ENCODE measurements at places on chromosomes 12 and 14. TPM values are rescaled to one million over a fixed set of nuclear protein-coding genes. Genes with fewer than 3 reads are reported as not detected.
A peak's percentile ranks its signal among the peaks of the same experiment; 100 is the strongest.

- H3K4me1 ChIP-seq: no peaks in the 10 kb centered on the region
- no peaks in the 10 kb centered on the region for H3K36me3 ChIP-seq
- DNase-seq: no peak
- no peaks in the 10 kb centered on the region for H3K27me3 ChIP-seq
- H3K4me3 ChIP-seq: no peak overlapping the region
- no peak overlapping the region for H3K27ac ChIP-seq
Measured at GRCh38 chr12:94584377-94584776, 66.0 kb downstream of the TMCC3 start.

CCDC175 gene
- not detected for total RNA-seq

GRCh38 chr14:99476864-99477263 is 3.8 kb downstream of the SETD3 start:
- no peaks in the 10 kb centered on the region for H3K27me3 ChIP-seq
- H3K27ac ChIP-seq: no peak overlapping the region
- no peak for DNase-seq
- peaks cover 26% of the 10 kb centered on the region for H3K4me1 ChIP-seq

GRCh38 chr14:65536781-65537423 is 124.4 kb downstream of the FUT8 start:
- DNase-seq: no peak
- H3K27ac ChIP-seq: no peak overlapping the region
- H3K4me1 ChIP-seq: no peaks in the 10 kb centered on the region
- no peak overlapping the region for H3K4me3 ChIP-seq
- no peaks in the 10 kb centered on the region for H3K27me3 ChIP-seq

DNA sequence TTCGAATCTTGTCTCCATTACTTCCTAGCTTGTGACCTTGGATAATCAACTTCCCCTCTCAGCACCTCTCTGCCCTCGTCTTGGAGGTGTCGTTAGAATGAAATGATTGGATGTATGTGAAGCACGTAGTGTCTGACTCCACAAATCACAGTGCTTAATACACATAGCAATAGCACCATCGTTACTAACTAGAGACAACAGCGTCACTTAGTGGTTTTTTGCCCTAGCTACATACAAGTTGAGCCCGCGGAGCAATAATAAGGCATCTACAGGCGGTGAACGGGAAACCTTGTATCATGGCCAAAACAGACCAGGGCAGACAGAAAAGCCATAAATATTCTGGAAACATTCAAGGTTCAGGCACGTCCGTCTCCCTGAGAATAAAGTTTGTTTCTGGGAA is 154.9 kb downstream of the ASCL4 start:
- H3K27me3 ChIP-seq: peaks cover 16% of the 10 kb centered on the region
- no peak overlapping the region for H3K4me3 ChIP-seq
- no peak for DNase-seq
- no peak overlapping the region for H3K27ac ChIP-seq
- no peaks in the 10 kb centered on the region for H3K36me3 ChIP-seq

ERP27 gene
- total RNA-seq: 2.5 TPM

DNA sequence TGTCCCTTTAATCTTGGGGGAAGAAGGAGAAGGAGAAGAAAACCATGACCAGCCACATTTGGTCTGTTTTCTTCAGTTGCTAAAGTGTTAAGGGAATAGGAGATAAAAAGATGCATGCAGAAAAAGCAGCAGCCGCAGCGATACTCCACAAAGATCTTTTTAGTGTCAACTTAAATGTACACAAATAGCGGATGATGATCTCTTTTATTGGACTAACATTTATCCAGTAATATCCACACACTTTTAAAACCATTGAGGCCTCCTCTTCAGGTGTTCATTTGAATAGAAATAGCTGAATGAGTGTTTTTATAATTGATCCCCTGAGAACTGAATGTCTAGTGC is 83.5 kb downstream of the PAPOLA start:
- H3K4me3 ChIP-seq: no peak overlapping the region
- H3K4me1 ChIP-seq: no peaks in the 10 kb centered on the region
- no peaks in the 10 kb centered on the region for H3K36me3 ChIP-seq

- no peak for DNase-seq
- H3K27me3 ChIP-seq: peaks cover 2% of the 10 kb centered on the region
- H3K4me3 ChIP-seq: no peak overlapping the region
- no peaks in the 10 kb centered on the region for H3K36me3 ChIP-seq
- peaks cover 53% of the 10 kb centered on the region for H3K4me1 ChIP-seq
- H3K27ac ChIP-seq: no peak overlapping the region
Measured at GRCh38 chr14:74575507-74575906, 36.5 kb downstream of the LTBP2 start.

DNA sequence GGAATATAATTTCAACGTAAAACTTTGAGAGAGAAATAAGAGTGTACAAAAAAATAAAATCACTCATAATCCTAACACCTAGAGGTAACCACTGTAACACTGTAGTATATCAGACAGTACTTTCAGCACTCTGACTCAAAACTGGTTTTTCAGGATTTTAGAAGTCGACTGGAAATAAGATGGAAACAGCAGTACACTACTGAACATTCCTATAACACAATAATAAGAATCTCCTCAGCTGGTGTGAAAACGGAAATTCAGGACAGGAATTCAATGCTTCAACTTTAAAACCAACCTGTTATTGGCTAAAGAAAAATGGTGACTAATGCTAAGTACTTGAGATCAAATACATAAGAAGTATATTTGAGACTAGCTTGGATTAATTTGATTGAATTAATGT is 12.3 kb upstream of the PITPNM2 start:
- no peak overlapping the region for H3K4me3 ChIP-seq
- no peaks in the 10 kb centered on the region for H3K27me3 ChIP-seq
- no peak for DNase-seq
- H3K4me1 ChIP-seq: peaks cover 8% of the 10 kb centered on the region
- peaks cover 28% of the 10 kb centered on the region for H3K36me3 ChIP-seq

KLHL33 gene
- 0.12 TPM for total RNA-seq

CCNB1IP1 gene
- 70.2 TPM for total RNA-seq

- H3K27ac ChIP-seq: peak overlapping the region; percentile 63
- no peak for DNase-seq
- H3K4me1 ChIP-seq: peaks cover 28% of the 10 kb centered on the region
- peak overlapping the region; percentile 45 for H3K4me3 ChIP-seq
- no peaks in the 10 kb centered on the region for H3K27me3 ChIP-seq
- H3K36me3 ChIP-seq: no peaks in the 10 kb centered on the region
Measured at GRCh38 chr12:64583771-64584421, 26.4 kb upstream of the RASSF3 start.

DNA sequence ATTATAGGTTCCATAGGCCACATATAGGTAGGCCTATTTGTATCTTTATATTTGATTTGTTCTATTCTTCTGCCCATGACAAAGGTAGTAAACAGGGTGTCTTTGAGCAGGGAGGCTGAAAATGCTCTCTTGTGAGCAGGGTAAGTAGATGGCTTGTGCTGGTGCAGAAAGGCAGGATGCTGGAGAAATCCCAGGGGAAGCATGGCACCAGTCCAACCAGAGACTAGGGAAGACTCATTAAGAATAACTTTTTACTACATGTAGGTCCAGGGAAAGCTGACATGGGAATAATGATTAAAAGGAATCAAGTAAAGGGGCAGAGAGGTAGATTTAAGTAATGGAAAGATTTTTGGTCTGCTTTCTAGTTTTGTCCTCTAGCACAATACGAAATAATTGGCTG is 245.0 kb downstream of the RGS6 start:
- H3K4me1 ChIP-seq: no peaks in the 10 kb centered on the region
- H3K27ac ChIP-seq: no peak overlapping the region
- no peak for DNase-seq
- H3K4me3 ChIP-seq: no peak overlapping the region
- peaks cover 3% of the 10 kb centered on the region for H3K27me3 ChIP-seq

- H3K36me3 ChIP-seq: no peaks in the 10 kb centered on the region
- no peak overlapping the region for H3K4me3 ChIP-seq
- H3K27me3 ChIP-seq: no peaks in the 10 kb centered on the region
- H3K4me1 ChIP-seq: peaks cover 19% of the 10 kb centered on the region
- no peak for DNase-seq
Measured at GRCh38 chr14:76998910-76999309, 29.6 kb downstream of the IRF2BPL start.

HVCN1 gene
- total RNA-seq: 4.0 TPM

GRCh38 chr14:61516964-61517653 is 178.2 kb upstream of the HIF1A start:
- peak overlapping the region; percentile 90 for H3K27ac ChIP-seq
- peaks cover 31% of the 10 kb centered on the region for H3K36me3 ChIP-seq
- no peaks in the 10 kb centered on the region for H3K27me3 ChIP-seq
- no peak overlapping the region for H3K4me3 ChIP-seq

DNA sequence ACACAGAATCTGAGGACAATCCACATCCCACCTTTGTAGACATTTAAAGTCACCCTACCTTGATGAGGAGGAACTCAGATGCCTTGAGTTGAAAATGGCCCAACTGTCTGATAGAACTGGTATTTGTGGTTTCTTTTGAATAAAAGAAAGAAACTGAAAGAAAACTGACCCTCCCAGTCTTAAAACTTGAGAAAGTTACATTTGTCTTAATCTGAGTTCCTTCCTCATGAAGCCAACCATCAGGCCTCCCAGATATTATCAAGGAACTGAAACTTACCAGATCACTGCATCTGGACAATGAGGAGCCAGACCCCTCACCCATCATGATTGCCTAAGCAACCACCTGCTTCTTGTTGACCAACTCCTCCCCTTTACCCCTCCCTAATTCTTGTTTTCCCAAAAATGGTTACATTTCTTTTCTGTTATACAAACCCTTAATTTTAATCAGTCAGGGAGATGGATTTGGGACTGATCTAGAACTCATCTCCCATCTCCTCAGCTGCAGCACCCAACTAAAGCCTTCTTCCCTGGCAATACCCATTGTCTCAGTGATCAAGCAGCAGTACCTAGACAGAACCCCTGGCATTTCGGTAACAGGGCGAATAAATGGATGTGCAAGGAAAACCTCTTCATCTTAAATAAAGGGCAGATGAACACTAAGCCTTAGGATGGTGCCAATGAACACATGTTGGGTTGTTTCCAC is 72.0 kb upstream of the RESF1 start:
- peak overlapping the region; percentile 39 for H3K27ac ChIP-seq
- H3K36me3 ChIP-seq: peaks cover 41% of the 10 kb centered on the region
- H3K27me3 ChIP-seq: no peaks in the 10 kb centered on the region
- H3K4me1 ChIP-seq: peaks cover 29% of the 10 kb centered on the region

DNA sequence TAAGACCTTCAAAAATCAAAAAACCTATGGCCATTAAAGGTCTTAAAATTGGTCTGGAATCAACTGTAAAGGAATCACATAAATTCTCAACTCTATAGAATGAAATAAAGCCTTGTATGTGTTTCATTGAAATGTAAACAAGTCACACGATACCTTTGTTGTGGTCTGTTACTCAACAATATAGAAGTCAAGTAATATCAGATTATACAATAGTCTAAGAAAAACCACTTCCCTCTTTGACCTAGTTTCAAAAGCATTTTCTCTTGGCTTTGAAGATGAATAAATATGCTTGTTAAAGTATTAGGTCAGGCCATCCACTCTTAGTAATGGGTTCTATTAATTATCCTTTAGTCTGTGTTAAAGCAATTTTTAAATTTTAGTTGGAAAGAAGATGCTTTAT is 79.8 kb upstream of the DIO2 start:
- H3K27ac ChIP-seq: no peak overlapping the region
- H3K4me1 ChIP-seq: no peaks in the 10 kb centered on the region
- no peak for DNase-seq
- H3K27me3 ChIP-seq: no peaks in the 10 kb centered on the region
- H3K4me3 ChIP-seq: no peak overlapping the region

ADAMTS20 gene
- not detected for total RNA-seq

DNA sequence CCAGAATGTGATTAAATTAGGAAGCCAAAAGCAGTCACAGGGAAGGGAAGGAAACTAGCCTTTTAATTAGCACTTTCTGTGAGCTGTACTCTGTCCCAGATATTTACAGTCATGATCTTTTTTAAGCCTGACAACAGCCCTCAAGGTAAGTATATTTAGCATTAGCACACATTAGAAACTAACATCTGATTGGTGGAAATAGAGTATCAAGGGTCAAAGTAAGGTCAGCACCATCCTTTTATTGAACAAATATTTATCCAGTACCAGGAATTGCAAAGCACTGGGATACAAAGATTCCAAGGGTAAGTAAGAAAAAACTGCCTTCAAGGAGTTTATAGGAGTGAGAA is 28.2 kb downstream of the RPGRIP1 start:
- peak overlapping the region; percentile 80 for H3K27ac ChIP-seq
- H3K27me3 ChIP-seq: no peaks in the 10 kb centered on the region
- no peaks in the 10 kb centered on the region for H3K36me3 ChIP-seq
- no peak for DNase-seq

APOF gene
- total RNA-seq: not detected

DNA sequence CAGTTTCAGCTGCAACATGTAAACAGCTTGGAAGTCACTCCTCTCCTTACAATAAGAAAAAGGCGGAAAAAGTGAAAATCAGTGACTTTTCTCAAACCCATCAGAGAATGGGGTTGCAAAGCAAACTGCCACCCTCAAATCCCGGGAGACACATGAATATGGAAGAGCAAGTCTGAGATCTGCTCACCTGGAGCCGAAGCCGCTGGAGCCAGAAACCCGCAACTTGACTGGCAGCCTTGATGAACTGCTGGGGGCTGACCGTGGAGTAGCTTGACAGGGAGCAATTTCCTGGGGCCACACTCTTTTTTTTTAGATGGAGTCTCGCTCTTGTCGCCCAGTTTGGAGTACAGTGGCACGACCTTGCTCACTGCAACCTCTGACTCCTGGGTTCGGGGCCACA is 208.2 kb downstream of the KIF26A start:
- DNase-seq: no peak
- no peaks in the 10 kb centered on the region for H3K36me3 ChIP-seq
- no peak overlapping the region for H3K4me3 ChIP-seq
- no peak overlapping the region for H3K27ac ChIP-seq
- H3K4me1 ChIP-seq: no peaks in the 10 kb centered on the region

RNASE4 gene
- total RNA-seq: 0.69 TPM

- no peak overlapping the region for H3K4me3 ChIP-seq
- H3K36me3 ChIP-seq: peaks cover 34% of the 10 kb centered on the region
Measured at GRCh38 chr14:61308198-61308597, 13.2 kb upstream of the PRKCH start.

DNA sequence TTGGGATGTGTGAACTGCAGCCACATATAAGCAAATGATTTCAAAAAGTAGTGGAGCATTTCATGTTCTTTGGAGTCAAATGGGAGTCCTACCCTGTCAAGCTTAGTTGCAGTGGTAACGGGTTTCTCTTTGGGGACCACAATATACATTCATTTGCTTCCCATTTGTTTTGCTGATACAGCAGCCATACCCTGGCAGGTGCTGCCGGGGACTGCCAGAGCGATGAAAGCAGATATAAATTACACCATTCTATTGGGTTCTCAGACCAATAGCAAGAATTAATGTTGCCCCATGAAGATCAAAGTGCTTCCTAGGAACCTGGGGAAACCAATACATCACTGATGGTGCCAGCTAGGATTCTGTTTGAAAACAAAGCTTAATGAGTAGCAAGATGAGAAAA is 1621.5 kb upstream of the FLRT2 start:
- no peaks in the 10 kb centered on the region for H3K36me3 ChIP-seq
- DNase-seq: no peak
- H3K4me3 ChIP-seq: no peak overlapping the region
- H3K27me3 ChIP-seq: no peaks in the 10 kb centered on the region
- no peaks in the 10 kb centered on the region for H3K4me1 ChIP-seq

- H3K4me3 ChIP-seq: no peak overlapping the region
- H3K4me1 ChIP-seq: no peaks in the 10 kb centered on the region
- H3K27ac ChIP-seq: no peak overlapping the region
- no peaks in the 10 kb centered on the region for H3K36me3 ChIP-seq
- no peaks in the 10 kb centered on the region for H3K27me3 ChIP-seq
Measured at GRCh38 chr14:90696720-90697119, 119.5 kb downstream of the TTC7B start.

Data from activated CD4-positive, alpha-beta memory T cell treated with anti-CD3 and anti-CD28 coated beads for 36 hours (primary cell).